SW 1271 (cell line): ENCODE measurements at places on chromosomes 1 and 21.

GRCh38 chr1:30407865-30408580, 315.4 kb downstream of the MATN1 start:
- DNase-seq: no peak

GRCh38 chr1:115312742-115313141, 25.3 kb downstream of the NGF start:
- DNase-seq: no peak

GRCh38 chr1:155976062-155976912, 2.1 kb downstream of the ARHGEF2 start:
- DNase-seq: no peak

DNA sequence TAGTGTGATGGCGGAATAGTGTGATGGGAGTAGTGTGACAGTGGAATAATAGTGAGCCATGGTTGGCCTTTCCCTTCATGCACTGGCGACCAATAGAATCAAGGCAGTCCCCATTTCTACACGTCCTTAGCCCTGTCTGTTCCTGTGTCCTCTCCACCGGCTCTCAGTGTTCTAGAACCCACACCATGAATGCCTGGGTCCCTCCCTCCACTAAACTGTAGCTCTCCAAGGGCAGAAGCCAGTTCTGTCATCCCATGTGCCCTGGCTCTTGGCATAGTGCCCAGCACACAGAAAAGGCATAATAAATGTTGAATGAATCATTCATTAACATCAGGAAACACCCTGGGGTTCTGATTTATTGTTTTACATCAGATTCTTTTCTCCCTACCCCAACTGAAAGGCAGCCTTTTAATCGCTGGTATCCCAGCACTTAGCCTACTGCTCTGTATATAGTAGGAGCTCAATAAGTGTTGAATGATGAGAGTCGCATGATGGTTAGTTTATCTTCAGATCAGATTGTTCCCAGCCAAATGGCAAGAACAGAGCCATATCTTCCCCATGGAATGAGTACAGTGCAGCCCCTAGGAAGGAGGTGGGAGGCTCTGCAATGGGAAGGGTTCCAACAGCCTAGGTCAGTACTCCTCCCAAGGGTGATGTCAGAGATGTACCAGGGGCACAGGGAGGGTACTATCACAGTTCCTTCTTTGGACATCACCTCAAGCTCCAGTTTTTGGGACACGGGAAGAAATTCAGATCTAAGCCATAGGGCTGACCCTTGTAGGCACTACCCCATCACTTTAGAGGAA, 325.7 kb downstream of the HHAT start:
- DNase-seq: no peak

- DNase-seq: no peak
Measured at GRCh38 chr21:29664615-29665014, 275.2 kb downstream of the GRIK1 start.

- DNase-seq: no peak
Measured at GRCh38 chr1:16018308-16018707, 465 bp upstream of the HSPB7 start.

GRCh38 chr1:205715628-205716027, 34.4 kb downstream of the NUCKS1 start:
- no peak for DNase-seq

DNA sequence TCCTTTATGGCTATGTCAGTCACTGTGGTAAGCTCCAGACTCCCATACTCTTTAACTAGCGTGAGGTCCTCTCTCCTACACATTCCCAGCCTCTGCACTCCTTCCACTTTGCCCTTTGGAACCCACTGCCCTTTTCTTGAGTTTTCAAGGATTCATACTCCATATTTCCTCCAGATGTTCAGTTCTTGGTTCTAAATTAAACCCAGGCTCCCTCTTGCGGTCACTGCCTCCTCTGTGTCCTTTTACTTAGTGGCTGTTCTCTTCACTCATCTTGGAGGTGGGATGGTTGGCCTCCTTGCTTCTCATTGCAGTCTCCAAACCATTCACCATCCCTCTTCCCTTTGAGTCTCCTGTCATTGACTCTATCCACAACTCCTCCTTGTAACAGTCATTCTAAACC, 208.1 kb downstream of the TGFB2 start:
- no peak for DNase-seq

- DNase-seq: no peak
Measured at GRCh38 chr1:117942293-117942692, 12.8 kb downstream of the WDR3 start.

GRCh38 chr1:6108937-6109614, 63.4 kb downstream of the KCNAB2 start:
- peak; percentile 25 for DNase-seq

GRCh38 chr21:45076245-45076711, 1.9 kb downstream of the ADARB1 start:
- no peak for DNase-seq

- DNase-seq: no peak
Measured at GRCh38 chr1:77538956-77539518, 143.4 kb downstream of the ZZZ3 start.

GRCh38 chr1:88455621-88456256, 228.3 kb upstream of the PKN2 start:
- DNase-seq: no peak

DNA sequence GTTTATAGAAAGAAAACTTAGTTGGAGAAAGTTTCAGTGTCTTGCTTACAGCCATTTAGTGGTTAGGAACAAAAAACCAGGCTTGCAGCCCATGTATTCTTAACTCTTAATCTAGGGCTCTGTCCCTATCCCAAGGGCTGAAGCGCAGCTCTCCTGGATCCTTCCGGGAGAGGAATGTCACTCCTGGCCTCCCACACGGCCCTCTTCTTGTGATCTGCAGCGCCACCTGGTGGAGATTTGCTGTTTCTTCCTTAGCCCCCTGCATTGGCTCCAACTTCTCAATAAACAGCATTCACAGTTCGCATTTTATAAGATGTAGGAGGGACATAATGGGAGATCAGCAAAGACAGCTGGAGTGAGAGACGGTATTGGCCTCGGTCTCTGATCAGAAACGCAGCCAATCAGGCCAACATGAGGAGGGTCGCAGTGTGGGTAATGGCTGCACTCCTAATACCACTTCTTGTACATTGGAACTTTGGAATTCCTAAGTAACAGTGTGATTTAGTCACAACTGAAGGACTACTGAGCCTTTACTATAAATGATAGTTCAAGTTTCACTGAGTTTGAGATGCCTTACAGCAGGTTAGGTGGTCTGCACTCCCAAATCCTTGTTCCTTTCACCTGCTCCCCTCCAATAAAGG, 283.4 kb downstream of the ASTN1 start:
- DNase-seq: peak; percentile 17

- DNase-seq: no peak
Measured at GRCh38 chr1:22526098-22526497, 37.2 kb upstream of the EPHA8 start.

DNA sequence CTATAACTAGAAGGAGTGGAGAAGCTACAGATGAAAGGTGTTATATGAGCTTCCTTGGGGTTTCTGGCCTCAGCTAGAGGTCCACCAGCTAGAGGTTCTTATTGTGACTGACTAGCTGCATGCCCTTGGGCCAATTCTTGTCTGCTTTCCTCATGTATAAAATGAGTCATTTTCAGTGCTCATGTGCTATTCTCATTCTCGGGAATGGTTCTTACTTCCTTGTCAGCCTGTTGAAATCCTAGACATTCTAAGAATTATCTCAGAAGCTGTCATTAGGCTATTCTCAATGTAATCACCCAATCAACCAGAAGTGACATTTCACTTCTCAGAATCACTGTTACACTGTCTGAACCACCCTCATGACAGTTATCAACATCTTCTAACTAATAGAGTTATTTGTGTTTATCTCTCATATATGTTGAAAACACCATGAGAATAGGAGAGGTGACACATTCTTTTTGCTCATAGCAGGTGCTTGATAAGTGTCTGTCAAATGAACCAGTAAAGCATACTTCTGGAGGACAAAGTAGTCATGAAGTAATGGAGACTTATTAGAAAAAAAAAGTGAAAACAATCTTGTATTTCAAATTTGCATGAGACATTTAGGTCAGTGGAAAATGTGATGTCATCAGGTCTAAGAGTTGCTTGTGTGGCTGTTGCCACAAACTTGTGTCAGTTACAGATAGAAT, 122.8 kb upstream of the IVNS1ABP start:
- no peak for DNase-seq

DNA sequence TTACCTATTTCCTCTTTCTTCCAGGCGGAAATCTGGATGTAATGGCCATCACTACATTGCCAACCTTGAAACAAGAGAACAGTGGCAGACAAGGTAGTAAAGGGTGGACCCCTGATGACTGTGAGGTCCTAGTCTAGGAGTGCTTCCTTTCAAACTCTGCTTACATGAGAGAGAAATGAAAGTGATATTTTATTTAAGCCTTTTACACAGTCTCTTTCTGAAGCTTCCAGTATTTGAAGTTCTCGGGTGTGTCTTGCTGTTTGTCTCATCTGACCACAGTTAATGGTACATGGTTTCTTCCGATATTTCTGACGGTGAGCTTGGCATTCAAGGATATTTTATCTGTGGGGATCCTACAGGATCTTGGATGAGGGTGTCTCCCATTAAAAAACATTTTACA, 215.2 kb downstream of the SLC45A1 start:
- no peak for DNase-seq

DNA sequence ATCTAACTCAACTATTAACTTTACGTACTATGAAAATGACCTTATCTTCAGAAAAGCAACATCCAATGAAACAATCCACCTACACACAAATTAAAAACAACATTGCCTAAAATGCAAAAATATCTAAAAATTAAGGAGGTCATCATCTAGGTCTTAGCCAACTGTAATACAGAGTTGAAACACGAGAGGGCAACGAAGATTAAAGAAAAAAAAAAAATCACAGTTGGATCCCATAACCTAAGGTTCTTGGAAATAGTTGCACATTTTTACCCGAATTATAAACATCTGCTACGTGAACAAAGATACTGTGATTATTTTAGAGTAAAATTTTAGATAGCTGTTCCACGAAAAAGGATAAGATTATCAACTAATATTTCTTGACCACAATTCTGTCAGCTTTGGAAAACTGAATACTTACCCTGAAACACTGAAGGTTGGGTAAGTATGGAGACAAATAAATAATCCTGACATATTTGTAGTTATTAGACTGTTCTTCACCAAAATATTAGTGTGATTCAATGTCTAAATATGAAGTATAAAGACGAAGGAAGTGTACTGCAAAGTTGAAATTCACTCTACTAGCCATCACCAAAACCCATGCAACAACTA, 88.0 kb upstream of the AK4 start:
- DNase-seq: peak; percentile 28

DNA sequence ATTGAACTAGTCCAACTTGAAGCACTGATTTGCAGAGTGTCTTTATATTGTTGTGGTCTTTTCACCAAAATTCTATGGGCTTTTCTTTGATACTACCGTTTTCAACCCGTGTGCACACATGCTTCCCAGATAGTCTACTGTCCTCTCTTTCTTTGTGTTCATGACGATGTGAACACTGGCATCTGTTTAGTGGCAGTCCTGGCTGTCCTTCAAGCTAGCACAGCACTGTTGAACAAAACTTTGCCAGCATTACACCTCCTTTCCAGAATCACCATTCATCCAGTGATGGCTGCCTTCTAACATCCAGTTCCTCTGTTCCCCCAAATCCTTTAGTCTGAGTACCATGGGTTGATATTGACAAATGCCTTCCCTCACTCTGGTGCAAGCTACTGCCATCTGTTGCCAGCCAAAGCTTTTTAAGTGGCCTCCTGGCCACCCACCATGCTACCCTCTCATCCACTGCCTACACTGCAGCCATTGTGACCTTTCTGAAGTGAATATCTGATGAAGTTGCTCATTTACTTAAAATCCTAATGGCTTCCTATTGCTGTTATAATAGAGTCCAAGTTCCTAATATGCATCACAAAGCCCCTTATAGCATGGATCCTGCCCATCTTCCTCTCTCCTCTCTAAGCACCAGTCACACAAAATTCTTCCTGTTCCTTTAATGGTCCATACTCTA, 94.3 kb downstream of the NIBAN1 start:
- no peak for DNase-seq

GRCh38 chr1:219903353-219903871, 24.9 kb downstream of the SLC30A10 start:
- no peak for DNase-seq

- DNase-seq: no peak
Measured at GRCh38 chr1:211952299-211952698, 83.1 kb downstream of the INTS7 start.

DNA sequence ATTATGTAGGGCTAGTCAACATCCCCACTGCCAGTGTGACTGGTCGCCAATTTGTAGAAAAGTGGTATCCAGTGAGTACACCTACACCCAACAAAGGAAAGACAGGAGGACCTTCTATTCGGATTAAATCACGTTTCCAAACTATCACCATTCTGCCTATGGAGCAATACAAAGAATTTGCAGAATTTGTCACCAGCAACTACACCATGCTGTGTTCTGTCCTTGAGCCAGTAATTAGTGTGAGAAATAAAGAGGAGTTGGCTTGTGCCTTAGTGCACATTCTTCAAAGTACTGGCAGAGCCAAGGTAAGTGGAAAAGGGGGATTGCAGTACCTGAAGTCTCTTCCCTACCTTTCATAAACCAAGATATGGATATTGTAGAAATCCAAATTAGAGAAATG, 53.8 kb downstream of the CLEC20A start:
- DNase-seq: no peak

DNA sequence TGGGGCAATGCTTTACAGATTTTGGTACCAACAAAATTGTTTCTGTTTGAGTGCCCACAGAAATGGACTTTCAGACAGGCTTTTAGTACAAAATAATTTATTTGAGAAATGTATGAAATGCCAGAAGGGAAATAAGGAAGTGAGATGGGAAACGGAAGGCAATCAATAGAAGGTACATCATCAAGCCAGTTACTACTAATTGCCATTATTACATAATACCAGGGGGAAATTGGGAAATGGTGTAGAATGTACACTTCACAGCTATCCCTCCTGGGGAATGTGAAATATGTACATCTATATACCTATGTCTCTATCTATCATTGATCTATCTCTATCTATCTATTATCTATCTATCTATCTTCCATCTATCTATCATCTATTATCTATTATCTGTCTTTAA, 264.6 kb upstream of the B3GALT2 start:
- DNase-seq: no peak

GRCh38 chr1:243217349-243217748, 37.7 kb downstream of the CEP170 start:
- DNase-seq: no peak

DNA sequence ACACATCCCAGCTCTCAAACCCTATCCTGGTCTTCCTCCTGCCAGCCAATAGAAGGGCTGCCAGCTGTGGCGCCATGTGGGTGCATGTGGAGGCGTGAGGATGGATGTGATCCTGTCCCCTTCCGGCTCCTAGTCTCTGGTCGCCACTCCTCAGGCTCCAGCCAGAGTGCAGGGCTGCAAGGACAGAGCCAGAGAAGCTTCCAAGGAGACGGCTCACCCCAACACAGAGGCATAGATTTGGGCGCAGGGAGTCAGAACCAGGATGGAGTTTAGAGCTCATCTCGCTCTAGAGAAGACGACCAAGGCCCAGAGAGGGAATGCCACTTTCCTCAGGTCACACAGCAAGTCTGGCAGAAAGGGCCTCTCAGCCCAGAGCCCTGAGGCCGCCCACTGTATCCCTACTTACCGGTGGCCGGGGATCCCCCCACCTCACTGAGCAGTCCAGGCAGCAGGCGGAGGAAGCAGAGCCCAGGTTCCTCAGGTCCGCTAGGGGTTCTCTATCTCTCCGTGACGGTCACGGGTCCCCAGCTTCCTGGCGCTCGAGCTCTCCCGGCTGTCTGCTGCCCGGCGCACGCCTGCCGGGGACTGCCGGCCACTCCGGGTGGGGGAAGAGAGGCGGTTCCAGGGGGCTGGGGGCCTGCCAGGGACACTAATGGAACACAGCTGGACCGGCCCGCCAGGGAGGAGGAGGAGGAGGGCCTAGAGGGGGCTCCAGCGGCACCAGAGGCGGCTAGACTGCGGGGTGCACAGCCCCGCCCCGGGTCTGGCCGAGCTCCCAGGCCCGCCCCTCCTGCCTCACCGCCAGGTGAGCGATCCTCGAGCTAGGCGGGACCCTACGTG, at the start of gene COL16A1:
Gene COL16A1 (minus strand): TSS at position 587 of the 840 bp plus-strand sequence. CDS start 1,824 bp downstream, outside the sequence.
- DNase-seq: no peak
